ENCODE measurements at places on chromosomes 2 and 18.

GRCh38 chr2:129709001-129709955, 270.2 kb upstream of the RAB6C start:
- no peak for DNase-seq

DNA sequence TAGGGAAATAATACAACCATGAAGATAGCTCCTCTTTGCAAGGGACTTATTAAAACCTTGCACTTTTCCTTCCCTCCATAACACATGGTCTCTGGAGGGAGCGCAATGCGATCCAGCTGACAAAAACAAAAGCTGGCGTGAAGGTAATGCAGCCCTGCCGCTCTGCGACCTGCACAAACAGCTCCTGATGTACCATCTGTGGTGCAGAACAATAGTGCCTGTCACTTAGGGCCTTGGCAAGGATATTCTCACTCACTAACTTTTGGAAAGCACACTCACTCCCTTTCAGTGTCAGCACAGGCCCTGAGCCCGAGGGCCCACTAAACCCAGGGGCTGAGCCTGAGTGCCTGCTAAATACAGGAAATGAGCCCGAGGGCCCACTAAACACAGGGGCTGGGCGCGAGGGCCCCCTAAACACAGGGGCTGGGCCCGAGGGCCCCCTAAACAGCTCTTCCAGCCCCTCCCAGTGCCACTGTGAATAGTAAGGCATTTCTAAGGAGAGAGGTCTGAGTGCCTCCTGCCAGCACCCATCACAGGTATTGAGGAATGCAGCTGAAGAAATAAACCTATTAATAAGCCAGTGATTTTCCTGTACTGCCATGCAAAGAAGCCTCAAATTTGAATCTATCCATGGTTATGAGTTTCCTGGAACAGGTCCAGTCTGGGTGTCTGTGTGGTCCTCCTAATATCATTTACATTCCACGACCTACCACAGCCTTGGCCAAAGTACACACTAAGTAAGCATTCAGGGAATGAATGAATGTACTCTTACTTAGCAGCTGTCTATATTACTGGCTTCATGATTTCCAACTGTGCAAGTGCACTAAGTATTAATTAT, 9.3 kb downstream of the L3MBTL4 start:
- DNase-seq, result no peak

GRCh38 chr2:210250622-210251021, 25.4 kb upstream of the ACADL start:
- DNase-seq, result no peak

GRCh38 chr2:181052523-181052891, 72.1 kb downstream of the UBE2E3 start:
- DNase-seq, result no peak

- no peak for DNase-seq
These were observed 258.1 kb downstream of the NAPG start for GRCh38 chr18:10783941-10784340.

DNA sequence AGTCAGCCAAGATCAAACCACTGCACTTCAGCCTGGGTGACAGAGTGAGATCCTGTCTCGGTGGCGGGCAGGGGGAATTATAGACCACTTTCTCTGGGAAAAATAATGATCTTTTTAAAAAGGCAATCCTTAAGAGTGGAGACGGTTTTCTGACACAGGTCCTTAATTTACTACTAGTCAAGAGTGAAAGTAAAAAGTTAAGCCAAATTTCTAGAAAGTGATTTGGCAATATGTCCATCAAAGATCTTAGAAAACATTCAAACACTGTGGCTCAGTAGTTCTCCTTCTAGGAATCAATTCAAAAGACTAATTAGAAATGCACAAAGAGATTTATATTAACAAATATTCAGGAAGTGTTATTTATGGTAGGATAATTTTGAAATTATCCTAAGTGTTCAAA, 148.5 kb upstream of the DNMT3A start:
- DNase-seq, result no peak

GRCh38 chr2:164910101-164910899, 45.0 kb downstream of the SLC38A11 start:
- DNase-seq, result no peak

GRCh38 chr2:58984731-58985130, 743.6 kb upstream of the FANCL start:
- DNase-seq, result no peak

DNA sequence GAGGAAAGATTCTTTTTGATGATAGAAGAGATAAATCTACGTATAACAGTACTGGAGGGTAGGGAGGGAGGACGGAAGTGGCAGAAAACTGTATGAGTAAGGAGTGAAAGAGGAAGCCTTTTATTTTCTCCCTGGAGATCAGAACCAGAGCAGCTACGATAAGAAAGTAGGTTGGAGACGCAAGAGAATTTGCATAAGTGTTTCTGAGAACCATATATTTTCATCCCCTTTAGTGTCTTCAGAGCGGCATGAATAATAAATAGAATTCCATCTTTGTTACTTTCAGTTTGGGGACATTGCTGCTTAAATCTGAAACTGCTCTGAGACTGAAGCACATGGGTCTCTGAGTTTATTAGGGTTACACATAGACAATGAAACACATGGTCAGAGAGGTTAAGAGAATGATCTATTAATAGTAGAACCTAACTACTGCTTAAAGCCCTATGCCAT, 230.2 kb upstream of the TNP1 start:
- DNase-seq, result no peak

DNA sequence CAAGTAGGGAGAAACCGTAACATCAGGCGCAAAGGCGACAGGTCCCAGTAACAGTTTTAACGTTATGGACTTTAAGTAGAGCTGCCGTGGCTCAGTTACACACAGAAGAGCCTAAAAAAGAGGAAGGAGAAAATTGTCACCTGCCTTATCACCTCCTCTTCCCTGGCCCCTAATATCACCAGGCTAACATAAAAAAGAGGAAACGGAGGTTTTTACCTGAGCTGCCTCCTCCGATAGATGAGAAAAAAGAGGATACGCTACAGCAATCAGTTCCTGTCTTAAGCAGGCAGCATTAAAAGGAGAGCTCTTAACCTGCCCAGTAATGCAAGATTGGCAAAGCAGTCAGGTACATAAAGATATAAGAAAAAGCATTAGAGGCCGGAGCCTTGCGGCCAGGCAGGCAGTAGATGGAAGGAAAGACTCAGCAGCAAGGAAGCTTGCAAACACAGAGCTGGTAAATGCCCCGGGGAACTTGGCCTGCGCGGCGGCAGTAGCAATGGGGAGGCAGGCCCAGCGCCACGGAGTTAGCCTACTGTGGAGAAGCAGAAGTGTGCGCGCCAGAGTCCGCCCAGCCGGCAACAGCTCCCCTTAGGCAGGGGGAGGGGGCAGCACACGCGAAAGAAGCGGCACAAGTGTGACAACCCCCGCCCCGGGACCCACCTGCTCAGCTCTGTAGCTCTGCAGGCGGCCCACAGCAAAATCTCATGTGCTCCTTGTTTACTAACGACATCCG, 116.3 kb upstream of the SCN7A start:
- DNase-seq, result no peak

DNA sequence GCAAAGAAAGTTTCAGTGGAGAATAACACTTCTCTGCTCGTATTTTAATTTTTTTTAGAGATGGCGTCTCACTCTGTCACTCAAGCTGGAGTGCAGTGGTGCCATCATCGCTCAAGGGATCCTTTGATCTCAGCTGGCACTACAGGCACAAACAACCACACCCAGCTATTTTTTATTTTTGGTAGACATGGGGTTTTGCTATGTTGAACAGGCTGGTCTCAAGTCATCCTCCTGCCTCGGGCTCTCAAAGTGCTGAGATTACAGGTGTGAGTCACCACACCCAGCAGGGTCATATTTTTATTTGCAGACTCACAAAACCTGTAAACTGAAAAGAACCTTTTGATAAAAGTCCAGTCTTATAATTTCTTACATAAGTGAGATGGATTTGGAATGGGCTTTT, 2.6 kb downstream of the TRAK2 start:
- no peak for DNase-seq

DNA sequence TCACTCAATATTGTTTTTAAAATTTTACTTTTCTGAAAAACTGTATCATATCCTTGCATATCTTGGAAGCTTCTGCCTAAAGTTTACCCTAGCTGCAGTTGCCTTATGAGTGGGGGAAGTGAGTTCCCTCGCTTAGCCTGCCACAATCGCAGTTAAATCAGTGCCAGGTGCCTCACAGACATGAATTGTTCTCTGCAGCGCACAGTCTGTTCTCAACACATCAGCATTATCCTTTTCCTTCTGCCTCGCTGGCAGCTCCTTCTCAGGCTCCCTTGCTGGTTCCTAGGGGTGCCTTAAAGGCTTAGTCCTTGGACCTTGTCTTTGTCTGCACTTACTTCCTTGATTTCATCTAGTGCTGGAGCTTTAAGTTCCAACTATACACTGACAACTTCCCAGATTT, 132.8 kb downstream of the TTC27 start:
- DNase-seq, result no peak

Measured in effector memory CD8-positive, alpha-beta T cell (primary cell).